ENCODE measurements at places on chromosomes 2 and 18. TPM values are rescaled to one million over a fixed set of nuclear protein-coding genes. Genes with fewer than 3 reads are reported as not detected.

- no peaks in the 10 kb centered on the region for H3K27me3 ChIP-seq
- H3K36me3 ChIP-seq: no peaks in the 10 kb centered on the region
- no peak overlapping the region for H3K27ac ChIP-seq
- peak overlapping the region; percentile 58 for H3K4me3 ChIP-seq
- DNase-seq: peak; percentile 22
- H3K4me1 ChIP-seq: no peaks in the 10 kb centered on the region
These were observed 435 bp downstream of the IFT172 start for GRCh38 chr2:27489118-27489497.

GRCh38 chr2:186068139-186068801 is 329.7 kb downstream of the FSIP2 start:
- no peak overlapping the region for H3K4me3 ChIP-seq
- no peaks in the 10 kb centered on the region for H3K36me3 ChIP-seq
- H3K4me1 ChIP-seq: peaks cover 38% of the 10 kb centered on the region
- peak; percentile 100 for DNase-seq
- H3K27ac ChIP-seq: peak overlapping the region; percentile 97

DNA sequence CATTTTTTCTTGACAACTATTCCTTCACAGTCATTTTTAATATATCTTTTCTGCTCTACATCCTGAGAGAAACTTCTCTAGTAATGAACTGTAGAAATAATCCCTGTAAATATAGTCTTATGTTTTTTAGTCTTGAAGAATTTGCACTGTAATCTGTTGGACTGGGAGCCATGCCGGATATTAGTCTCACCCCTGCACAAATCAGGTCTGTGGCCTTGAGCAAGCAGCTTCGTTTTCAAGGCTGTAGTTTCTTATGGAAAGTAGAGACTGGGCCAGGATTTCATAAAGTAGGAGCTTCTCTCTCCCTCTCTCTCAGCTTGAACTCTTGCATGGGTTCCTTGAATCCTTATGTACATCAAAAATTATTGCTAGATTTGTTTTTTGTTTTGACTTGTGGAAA is 8.7 kb downstream of the FARP2 start:
- H3K27ac ChIP-seq: no peak overlapping the region
- no peaks in the 10 kb centered on the region for H3K27me3 ChIP-seq
- H3K4me3 ChIP-seq: no peak overlapping the region
- H3K4me1 ChIP-seq: no peaks in the 10 kb centered on the region
- DNase-seq: no peak
- peaks cover 15% of the 10 kb centered on the region for H3K36me3 ChIP-seq

Gene PROKR1
- not detected for total RNA-seq

GRCh38 chr2:181814057-181814491 is 77.5 kb upstream of the ITPRID2 start:
- H3K4me1 ChIP-seq: peaks cover 2% of the 10 kb centered on the region
- H3K27me3 ChIP-seq: no peaks in the 10 kb centered on the region
- no peak overlapping the region for H3K27ac ChIP-seq
- no peak for DNase-seq
- H3K4me3 ChIP-seq: no peak overlapping the region

- DNase-seq: no peak
- H3K36me3 ChIP-seq: no peaks in the 10 kb centered on the region
- no peaks in the 10 kb centered on the region for H3K4me1 ChIP-seq
- no peaks in the 10 kb centered on the region for H3K27me3 ChIP-seq
These were observed 432.1 kb downstream of the MEIS1 start for GRCh38 chr2:66867063-66867441.

Gene ANKRD53
- 0.36 TPM for total RNA-seq

Gene NYAP2
- total RNA-seq: 0.69 TPM

- no peak overlapping the region for H3K4me3 ChIP-seq
- no peaks in the 10 kb centered on the region for H3K4me1 ChIP-seq
- no peaks in the 10 kb centered on the region for H3K27me3 ChIP-seq
- DNase-seq: no peak
These were observed 227.7 kb downstream of the GPD2 start for GRCh38 chr2:156663757-156664409.

GRCh38 chr2:168300460-168300859 is 53.1 kb upstream of the STK39 start:
- H3K27me3 ChIP-seq: no peaks in the 10 kb centered on the region
- no peak for DNase-seq
- H3K4me3 ChIP-seq: no peak overlapping the region
- H3K36me3 ChIP-seq: no peaks in the 10 kb centered on the region

Gene MEP1B
- total RNA-seq: not detected

Gene MAP3K20
- total RNA-seq: 30.9 TPM

Gene TMEM178A
- 0.14 TPM for total RNA-seq

Gene SIX3
- total RNA-seq: 2.0 TPM

Measured in SJCRH30 (cell line).